ENCODE measurements at places on chromosomes 11 and 22. TPM values are rescaled to one million over a fixed set of nuclear protein-coding genes. Genes with fewer than 3 reads are reported as not detected.

OR2AG2 gene
- 0.37 TPM for total RNA-seq

OR10A2 gene
- not detected for total RNA-seq

OR2D2 gene
- total RNA-seq, result 0.56 TPM

ZNF408 gene
- 15.3 TPM for total RNA-seq

FGF19 gene
- not detected for total RNA-seq

APOL5 gene
- not detected for total RNA-seq

KCNJ5 gene
- total RNA-seq, result not detected

TRIM34 gene
- total RNA-seq, result 2.1 TPM

VPREB1 gene
- not detected for total RNA-seq

GTSE1 gene
- total RNA-seq, result 19.9 TPM

KCTD14 gene
- total RNA-seq, result 1.5 TPM

RBMXL2 gene
- total RNA-seq, result not detected

DNA sequence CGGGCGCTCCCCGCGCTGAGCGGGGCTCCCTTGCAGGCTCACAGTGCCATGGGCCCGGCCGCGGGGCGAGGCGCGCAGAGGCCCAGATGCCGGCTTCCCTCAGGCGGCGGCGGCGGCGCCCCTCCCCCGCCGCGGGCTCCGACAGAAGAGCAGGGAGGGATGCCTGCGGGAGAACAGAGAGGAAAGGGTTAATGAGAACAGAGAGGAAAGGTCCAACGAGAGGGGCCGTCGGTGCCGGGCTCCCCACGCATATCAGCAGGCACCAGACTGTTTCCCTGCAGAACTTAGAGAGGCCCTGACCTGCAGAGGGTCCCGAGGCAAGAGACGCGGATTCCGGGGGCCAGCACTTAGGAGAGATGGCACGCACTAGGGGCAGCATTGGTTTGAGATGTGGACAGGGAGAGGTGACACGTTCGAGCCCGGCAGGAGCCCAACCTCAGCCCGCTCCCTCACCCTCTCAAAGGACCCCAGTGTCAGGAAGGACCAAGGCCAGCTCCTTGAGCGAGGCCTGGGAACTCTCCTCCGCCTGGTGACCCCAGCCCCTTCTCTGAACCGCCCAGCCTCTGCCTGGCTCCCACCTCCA is 9.1 kb downstream of the NRXN2 start:
- no peak for DNase-seq
- H3K27me3 ChIP-seq, result peaks cover 66% of the 10 kb centered on the region
- no peaks in the 10 kb centered on the region for H3K36me3 ChIP-seq
- no peak overlapping the region for H3K27ac ChIP-seq

DNA sequence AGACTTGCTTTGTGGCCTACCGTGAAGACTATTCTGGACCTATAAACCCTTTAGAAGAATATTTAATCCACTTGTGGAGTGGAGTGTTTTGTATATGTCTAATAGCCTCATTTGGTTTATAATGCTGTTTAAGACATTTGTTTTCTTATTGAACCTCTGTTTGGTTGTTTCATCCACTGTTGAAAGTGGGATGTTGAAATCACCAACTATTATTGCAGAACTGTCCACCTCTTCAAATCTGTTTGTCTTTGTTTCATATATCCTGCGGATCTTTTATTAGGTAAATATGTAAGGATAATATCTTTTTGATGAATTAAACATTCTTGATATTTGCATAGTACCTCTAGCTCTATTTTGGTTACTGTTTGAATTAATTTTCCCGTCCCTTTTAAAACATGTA is 49.1 kb downstream of the XKR3 start:
- DNase-seq, result no peak
- H3K27me3 ChIP-seq, result no peaks in the 10 kb centered on the region
- no peak overlapping the region for H3K27ac ChIP-seq

GRCh38 chr22:21052715-21053459 is 7.1 kb downstream of the LRRC74B start:
- no peak overlapping the region for H3K27ac ChIP-seq
- H3K4me3 ChIP-seq, result no peak overlapping the region
- peaks cover 14% of the 10 kb centered on the region for H3K4me1 ChIP-seq
- DNase-seq, result no peak
- H3K36me3 ChIP-seq, result no peaks in the 10 kb centered on the region
- H3K27me3 ChIP-seq, result no peaks in the 10 kb centered on the region

GRCh38 chr11:65204646-65205601 is 23.2 kb downstream of the CAPN1 start:
- H3K4me1 ChIP-seq, result no peaks in the 10 kb centered on the region
- DNase-seq, result peak; percentile 43
- no peaks in the 10 kb centered on the region for H3K27me3 ChIP-seq

GRCh38 chr22:50739894-50740293 is 1.9 kb downstream of the ACR start:
- no peaks in the 10 kb centered on the region for H3K36me3 ChIP-seq
- H3K4me3 ChIP-seq, result no peak overlapping the region
- DNase-seq, result no peak
- peaks cover 28% of the 10 kb centered on the region for H3K27me3 ChIP-seq
- no peak overlapping the region for H3K27ac ChIP-seq
- H3K4me1 ChIP-seq, result no peaks in the 10 kb centered on the region

DNA sequence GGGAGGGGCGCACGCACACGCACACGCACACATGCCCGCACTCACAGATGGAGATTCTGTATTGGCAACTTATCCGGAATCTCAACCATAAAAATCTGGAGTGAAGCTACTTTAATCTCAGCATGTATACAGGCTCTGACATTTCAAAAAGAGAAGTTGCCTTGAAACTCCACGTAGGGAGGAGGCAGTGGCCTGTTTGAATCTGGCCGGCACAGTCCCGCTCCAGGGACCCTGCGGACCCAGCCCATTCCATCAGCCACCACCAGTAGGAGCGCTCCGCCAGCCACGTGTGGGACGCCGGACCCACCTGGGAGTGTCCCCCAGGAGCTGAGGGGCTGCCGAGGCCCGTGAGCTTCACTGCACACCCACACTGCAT is 1.9 kb upstream of the SYT8 start:
- no peak overlapping the region for H3K4me3 ChIP-seq
- H3K36me3 ChIP-seq, result peaks cover 28% of the 10 kb centered on the region
- H3K27ac ChIP-seq, result peak overlapping the region; percentile 89
- H3K27me3 ChIP-seq, result no peaks in the 10 kb centered on the region

DNA sequence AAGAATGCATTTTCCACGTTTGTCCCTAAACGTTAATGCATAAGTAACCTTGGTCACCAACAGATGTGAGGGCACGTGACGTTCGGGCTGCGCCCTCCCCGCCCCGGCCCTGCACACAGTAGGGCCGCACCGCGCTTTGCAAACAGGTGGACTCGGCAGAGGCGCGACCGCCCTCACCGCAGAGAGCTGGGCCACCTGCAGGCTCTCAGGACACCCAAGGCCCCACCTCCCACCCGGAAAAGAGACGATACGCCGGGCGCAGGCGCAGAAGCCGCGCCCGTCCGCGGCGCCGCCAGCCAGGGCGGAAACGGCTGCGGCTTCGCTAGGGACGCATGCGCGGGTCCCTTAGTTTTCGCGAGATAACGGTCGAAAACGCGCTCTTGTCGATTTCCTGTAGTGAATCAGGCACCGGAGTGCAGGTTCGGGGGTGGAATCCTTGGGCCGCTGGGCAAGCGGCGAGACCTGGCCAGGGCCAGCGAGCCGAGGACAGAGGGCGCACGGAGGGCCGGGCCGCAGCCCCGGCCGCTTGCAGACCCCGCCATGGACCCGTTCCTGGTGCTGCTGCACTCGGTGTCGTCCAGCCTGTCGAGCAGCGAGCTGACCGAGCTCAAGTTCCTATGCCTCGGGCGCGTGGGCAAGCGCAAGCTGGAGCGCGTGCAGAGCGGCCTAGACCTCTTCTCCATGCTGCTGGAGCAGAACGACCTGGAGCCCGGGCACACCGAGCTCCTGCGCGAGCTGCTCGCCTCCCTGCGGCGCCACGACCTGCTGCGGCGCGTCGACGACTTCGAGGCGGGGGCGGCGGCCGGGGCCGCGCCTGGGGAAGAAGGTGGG is at the start of gene FADD:
FADD (plus strand) TSS at position 377 of the 831 bp plus-strand sequence; CDS start at position 541, 164 bp downstream.
- H3K36me3 ChIP-seq, result peaks cover 37% of the 10 kb centered on the region
- H3K27me3 ChIP-seq, result no peaks in the 10 kb centered on the region
- peak within 1 kb of the TSS; percentile 83 for H3K27ac ChIP-seq
- H3K4me1 ChIP-seq, result peaks cover 26% of the 10 kb centered on the region
- peak within 1 kb of the TSS; percentile 83 for H3K4me3 ChIP-seq

- H3K36me3 ChIP-seq, result no peaks in the 10 kb centered on the region
- no peak for DNase-seq
- H3K4me1 ChIP-seq, result no peaks in the 10 kb centered on the region
- no peak overlapping the region for H3K27ac ChIP-seq
Observed at GRCh38 chr11:21481255-21481654, 711.6 kb upstream of the ANO5 start.

- no peaks in the 10 kb centered on the region for H3K27me3 ChIP-seq
- peaks cover 48% of the 10 kb centered on the region for H3K4me1 ChIP-seq
- no peaks in the 10 kb centered on the region for H3K36me3 ChIP-seq
- no peak overlapping the region for H3K27ac ChIP-seq
Observed at GRCh38 chr11:128906185-128907050, 15.3 kb downstream of the KCNJ5 start.

GRCh38 chr22:27556371-27556770 is 245.2 kb downstream of the MN1 start:
- H3K4me1 ChIP-seq, result peaks cover 10% of the 10 kb centered on the region
- no peaks in the 10 kb centered on the region for H3K27me3 ChIP-seq
- no peak overlapping the region for H3K4me3 ChIP-seq
- H3K36me3 ChIP-seq, result no peaks in the 10 kb centered on the region
- no peak overlapping the region for H3K27ac ChIP-seq

DNA sequence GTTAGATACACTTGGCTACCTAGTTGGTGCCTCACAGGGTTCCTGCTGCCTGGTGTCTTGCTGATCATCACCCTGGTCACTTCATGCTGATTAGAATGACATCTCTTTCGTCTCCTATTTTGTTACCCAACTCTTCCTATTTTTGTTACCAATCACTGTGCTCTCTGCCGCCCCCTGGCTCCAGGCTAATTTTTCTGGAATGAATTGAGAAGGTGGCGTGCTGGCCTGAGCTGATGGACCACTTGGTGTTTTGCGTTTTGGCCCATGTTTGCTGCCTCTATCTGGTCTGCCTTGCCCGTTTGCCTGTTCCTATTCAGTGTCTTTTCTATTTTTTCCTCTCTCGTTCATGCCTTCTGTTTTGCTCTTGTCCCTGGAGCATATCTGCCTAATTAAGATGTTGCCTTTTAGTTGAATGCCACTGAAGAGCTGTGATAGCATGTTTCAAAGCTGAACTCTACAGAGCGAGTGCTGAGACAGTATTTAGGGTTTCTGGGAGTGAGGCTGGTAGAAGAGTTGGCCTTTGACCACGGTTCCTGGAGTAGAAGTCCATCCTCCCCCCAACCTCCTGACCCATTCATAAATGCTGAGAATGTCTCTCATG is 5.9 kb upstream of the ATF4 start:
- H3K36me3 ChIP-seq, result peaks cover 81% of the 10 kb centered on the region
- no peak overlapping the region for H3K27ac ChIP-seq
- H3K4me1 ChIP-seq, result no peaks in the 10 kb centered on the region
- peak; percentile 56 for DNase-seq

GRCh38 chr11:4184163-4184916 is 89.7 kb downstream of the RRM1 start:
- H3K36me3 ChIP-seq, result no peaks in the 10 kb centered on the region
- H3K4me3 ChIP-seq, result no peak overlapping the region
- DNase-seq, result no peak
- no peaks in the 10 kb centered on the region for H3K4me1 ChIP-seq

DNA sequence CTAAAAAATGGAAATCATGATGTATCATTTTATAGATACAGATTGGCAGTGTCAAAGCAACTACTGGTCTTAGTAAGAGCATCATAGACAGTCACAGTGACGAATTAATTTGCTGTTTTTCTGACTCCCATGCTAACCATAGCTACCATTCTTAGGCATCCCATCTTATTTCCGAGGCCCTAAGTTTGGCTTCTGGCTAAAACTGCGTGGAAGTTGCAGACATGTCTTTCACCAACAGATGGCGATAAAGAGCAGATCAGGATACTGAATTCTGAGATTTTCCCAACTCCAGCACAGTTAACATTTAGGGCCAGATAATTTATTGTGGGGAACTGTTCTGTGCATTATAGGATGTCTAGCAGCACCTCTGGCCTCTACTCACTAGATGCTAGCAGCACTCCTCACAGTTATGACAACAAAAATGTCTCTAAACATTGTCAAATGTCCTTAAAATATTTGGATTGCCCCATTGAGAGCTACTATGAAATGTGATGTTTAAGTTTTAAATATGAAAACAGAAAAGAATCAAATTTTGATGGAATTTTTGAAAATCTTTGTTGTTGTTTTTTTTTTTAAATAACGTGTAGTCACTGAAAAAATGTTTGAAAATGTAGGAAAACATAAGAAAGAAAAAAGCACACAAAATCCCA is 16.3 kb downstream of the OR2AG2 start:
- H3K27me3 ChIP-seq, result peaks cover 11% of the 10 kb centered on the region
- no peak overlapping the region for H3K27ac ChIP-seq
- no peaks in the 10 kb centered on the region for H3K4me1 ChIP-seq
- H3K36me3 ChIP-seq, result no peaks in the 10 kb centered on the region

DNA sequence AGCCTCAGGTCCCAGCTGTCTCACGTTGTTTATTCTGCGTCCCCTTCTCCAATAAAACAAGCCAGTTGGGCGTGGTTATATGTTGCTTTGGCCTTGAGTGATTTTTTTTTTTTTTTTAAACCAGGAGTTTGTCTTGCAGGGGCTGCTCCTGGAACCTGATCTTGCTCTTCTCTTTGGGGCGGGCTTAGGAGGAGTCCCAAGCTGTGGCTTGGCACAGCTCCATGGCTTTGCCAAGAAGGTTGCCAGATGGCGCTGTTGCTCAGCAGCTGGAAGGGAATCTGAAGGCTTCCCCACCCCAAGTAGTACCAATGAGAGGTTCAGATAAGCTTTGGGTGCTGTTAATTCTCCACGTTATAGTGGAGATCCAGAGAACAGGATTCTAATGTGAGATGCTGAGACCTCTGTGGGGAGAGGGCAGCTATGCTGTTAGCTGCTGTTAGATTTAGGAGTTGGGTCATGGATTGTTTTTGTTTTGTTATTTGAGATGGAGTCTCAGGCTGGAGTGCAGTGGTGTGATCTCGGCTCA is 2.0 kb upstream of the FERMT3 start:
- H3K27ac ChIP-seq, result peak overlapping the region; percentile 37
- no peak overlapping the region for H3K4me3 ChIP-seq

DNA sequence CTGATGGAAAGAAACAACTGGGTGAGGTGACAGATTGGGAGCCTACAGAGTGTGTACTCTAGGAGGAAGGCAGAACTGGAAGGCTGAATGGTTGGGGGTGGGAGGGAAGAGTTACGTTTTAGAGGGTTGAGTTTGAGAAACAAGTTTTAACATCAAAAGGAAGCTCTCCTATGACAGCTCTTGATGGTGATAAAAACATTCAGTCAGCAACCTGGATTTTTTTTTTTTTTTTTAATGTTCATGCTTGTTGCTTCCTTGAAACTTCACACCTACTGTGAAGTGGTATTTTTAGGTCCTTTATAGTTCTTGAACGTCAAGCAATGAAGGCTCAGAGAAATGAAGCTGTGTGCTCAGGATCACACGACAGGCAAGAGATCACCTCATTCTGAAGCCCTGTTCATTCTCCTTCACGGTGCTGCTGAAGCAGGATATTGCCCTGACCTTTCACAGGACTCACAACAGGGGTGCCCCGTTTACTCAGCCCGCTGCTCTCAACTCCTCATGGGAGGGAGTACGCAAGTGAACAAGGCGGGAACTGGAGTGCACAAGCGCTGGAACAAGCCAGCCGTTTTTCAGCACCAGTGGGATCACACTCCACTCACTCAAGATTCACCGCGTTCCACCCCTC is 1.6 kb upstream of the TMEM109 start:
- peaks cover 23% of the 10 kb centered on the region for H3K4me1 ChIP-seq
- no peak for DNase-seq
- peaks cover 11% of the 10 kb centered on the region for H3K27me3 ChIP-seq
- H3K4me3 ChIP-seq, result no peak overlapping the region
- H3K27ac ChIP-seq, result no peak overlapping the region
- H3K36me3 ChIP-seq, result no peaks in the 10 kb centered on the region
